ENCODE measurements at places on chromosomes 4 and X.

GRCh38 chr4:47061435-47061834, 30.1 kb downstream of the GABRB1 start:
- no peak for DNase-seq

DNA sequence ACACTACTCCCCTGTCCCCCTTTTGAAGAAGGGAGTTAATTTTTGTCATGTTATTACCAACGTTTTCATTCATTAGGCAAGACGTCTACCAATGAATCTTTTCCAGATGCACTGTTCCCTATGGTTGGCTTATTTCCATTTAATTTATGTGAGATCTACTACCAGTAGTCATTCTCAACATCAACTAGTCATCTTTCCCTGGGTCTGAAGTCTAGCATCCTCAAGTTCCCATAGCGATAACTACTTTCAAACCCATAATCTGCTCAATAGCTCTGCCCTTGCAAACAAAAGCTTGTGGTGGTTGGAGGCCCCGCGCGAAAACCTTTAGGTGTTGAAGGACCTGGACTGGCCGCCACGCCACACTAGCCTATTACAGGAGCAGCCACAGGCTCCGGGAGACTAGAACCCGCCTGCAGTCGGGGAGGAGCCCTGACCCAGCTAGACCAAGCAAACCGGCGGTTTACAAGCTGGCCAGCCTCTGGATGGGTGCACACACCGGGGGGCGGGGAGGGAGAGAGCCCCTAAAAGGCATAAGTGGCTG, 746 bp downstream of the PPAT start:
- DNase-seq = peak; percentile 2

- no peak for DNase-seq
These were observed 20.0 kb downstream of the SH3KBP1 start for GRCh38 chrX:19867411-19867732.

- DNase-seq = no peak
These were observed 290.2 kb downstream of the FBXW7 start for GRCh38 chr4:152245680-152246079.

GRCh38 chr4:79685542-79685941, 277.5 kb upstream of the GK2 start:
- no peak for DNase-seq

- DNase-seq = no peak
These were observed 704 bp downstream of the FAM3A start for GRCh38 chrX:154515090-154515965.

- DNase-seq = no peak
These were observed 1.0 kb upstream of the TMEM131L start for GRCh38 chr4:153465140-153465539.

GRCh38 chr4:40241941-40242340, 45.1 kb downstream of the RHOH start:
- DNase-seq = no peak

DNA sequence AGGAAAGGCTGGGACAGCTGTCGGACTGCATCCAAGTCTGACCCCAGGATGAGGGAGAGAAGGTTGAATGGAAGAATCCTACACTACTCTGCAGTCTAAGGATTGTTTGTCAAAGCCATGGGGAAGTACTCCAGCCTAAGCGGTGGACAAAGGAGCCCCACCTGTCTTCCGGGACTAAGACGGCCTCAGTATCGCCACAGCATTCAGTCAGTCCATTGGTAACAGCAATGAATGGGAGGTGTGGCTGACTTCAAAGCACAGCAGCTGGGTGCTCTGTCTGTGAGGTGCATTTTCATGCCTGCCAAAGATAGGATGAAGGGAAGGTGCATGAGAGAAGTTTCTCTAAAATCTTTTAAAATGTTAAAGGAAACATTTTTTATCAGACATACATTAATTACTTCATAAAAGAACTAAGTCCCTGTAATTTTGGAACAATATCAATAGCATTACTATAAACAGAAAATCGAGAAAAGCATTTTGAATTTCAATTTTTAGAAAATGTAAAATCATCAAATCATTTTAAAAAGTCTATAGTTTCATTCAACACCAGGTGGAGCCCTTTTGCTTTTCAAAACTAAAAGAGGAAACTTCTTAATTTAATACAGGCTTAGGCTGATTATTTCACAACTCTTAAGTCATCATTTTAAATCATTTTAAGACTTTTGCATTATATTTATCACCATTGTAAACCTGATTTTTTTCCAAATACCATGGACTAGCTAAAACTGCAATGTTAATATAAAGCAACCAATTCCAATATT, 27.6 kb upstream of the INTU start:
- DNase-seq = peak; percentile 18

DNA sequence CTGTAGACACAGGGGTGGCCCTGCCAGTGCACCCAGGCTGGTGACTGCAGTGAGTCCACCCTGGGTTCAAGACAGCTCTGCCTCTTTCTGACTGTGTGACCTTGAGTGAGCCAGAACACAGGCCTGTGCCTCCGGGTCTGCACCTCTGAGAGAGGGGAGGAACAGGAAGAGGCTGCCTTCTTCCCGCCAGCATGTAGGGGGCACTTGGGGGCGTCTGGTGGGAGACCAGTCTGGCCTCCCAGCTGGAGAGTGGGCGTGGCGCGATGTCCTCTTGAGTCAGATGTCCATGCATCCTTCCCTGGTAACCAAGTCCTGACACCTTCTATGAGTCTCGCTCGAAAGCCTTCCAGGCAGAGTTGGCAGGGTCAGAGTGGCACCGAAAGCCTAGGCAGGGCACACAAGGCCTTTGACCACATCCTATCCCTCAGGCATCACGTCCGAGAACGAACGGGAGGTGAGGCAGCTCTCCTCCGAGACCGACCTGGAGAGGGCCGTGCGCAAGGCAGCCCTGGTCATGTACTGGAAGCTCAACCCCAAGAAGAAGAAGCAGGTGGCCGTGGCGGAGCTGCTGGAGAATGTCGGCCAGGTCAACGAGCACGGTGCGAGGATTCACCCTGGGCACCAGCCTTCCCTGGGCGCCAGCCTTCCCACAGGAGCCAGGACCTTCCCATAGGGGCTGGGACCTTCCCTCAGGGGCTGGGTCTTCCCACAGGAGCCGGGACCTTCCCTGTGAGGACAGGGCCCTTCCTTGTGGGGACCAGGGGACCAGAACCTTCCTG, 21.3 kb downstream of the WFS1 start:
- no peak for DNase-seq

DNA sequence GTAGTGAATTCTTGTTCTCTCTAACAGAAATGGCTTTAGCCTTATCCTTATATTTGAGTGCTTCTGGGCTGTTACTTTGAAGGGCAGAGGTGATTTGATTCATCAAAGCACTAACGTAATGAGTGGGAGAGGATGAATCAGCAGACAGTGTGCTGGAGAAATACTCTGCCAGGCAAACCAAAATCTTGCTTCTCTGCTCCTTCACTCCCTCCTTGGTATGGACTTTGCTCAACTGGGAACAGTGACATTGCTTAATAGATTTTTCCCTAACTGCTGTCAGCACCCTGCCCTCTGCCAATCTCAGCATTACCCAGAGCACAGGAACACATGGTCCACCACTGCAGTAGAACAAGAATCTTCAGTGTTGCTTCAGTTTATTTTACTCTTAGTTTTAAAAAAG, 56.0 kb downstream of the PDLIM5 start:
- DNase-seq = no peak

GRCh38 chrX:47138171-47138570, 6.3 kb downstream of the NDUFB11 start:
- DNase-seq = no peak

- no peak for DNase-seq
These were observed 2.2 kb downstream of the NHS start for GRCh38 chrX:17377091-17377717.

- DNase-seq = no peak
These were observed 26.2 kb upstream of the RHOH start for GRCh38 chr4:40170588-40170987.

DNA sequence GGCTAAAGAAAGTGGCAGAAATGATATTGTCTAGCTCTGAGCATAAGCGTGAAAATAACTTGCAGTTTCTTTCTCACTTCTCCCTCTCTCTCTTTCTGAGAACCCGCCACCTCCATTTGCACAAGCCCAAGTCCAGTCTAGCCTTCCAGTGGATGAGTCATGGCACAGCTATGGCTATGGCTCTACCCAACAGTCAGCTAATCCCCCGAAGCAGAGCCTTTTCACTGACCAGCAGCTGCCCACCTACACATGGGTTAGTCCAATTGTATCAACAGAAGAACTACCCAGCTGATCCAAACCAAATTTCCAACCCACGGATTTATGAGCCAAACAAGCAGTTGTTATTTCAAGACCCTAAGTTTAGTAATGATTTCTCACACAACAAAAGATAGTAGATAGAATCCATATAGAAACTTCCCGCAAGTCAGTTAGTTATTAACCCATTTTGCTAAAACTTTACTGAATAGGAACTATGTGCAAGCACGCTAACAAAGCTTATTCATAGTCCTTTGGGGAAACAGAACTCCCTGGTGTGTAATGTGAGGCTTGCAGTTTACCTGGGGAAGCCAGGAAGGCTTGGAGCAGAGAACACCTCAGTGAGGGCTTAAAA, 282.3 kb downstream of the INPP4B start:
- no peak for DNase-seq

DNA sequence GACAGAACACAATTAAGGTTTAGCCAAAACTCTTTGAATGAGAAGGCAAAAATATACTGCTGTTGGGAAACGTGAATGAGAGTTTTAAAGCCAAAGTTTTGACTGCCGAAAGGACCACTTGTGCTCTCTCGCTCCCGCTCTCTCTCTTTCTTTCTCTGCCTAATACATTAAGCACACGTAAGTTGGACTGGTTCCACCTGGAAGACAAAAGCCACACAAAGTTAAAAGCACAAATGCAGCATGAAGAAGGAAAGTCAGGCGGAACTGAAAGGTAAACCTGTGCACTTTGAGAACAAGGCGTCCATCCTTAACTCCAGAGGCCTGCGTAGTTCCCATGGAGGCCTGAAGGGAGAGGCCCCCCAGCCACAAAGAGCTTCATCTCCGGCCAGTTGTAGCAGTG, 1.9 kb downstream of the DCAF12L2 start:
- no peak for DNase-seq

DNA sequence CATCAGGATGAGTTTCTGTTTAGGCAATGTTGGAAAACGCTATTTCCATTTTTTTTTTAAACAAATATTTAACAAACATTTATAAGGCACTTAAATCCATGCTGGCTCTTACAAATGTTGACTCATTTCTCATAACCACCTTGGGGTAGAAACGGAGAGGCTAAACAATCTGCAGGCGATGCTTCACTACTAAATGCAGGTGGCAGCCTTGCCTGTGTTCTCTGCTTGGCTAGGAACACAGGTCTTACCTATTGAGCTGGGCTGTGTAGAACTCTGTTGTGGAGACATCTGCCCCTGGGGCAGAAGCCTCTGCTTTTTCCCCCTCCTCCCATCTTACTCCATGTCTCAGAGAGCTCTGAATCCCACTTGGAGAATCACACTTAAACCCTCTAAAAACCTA, 1.4 kb upstream of the CXCL1 start:
- DNase-seq = no peak

DNA sequence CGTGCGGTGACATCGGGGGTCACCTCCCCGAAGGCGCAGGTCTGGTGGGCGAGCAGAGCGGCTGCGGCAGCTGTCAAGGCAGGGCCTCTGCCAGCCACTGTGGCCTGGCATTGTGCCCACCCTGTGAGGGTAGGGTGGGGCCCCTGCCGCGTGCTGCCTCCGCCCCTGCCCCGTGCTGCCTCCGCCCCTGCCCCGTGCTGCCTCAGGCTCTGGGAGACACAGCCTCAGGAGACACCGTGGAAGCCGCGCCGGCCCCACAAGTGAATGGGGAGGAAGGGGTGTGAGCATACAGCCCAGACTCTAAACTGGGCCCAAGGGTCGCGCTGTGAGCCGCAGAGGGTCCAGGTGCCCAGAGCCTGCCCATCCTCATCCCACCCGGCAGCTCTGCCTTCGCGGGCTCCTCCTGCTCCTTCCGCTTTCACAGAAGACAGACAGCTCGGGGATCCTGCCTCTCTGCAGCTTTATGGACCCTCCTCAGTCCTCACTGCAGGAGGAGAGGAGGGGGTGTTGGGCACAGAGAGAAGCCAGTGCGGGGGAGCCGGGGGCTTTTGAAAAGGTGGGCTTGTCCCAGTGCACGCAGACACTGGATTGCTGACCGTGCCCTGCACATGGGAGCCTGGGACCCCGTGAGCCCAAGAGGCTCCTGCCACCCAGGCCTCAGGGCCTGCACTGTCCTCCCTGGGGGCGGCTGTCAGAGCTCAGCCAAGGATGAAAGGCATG, 27.4 kb downstream of the PCGF3 start:
- DNase-seq = no peak

GRCh38 chrX:22135994-22136684, 104.0 kb downstream of the PHEX start:
- DNase-seq = peak; percentile 35

GRCh38 chr4:80535551-80535950, 200.0 kb downstream of the CFAP299 start:
- no peak for DNase-seq

DNA sequence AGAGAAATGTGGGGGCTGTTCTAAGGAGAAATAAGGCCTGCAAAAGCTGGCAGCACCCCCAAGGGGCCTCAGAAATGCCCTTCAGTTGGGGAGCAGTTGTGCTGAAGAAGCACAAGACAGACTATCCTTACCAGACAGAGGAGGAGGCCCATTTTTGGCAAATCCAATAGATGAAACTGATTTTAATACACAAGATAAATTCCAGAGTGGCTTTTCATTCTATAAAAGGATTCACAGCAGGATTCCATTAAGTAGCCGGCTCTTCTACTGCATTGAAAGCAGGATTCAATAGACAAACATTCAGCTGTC, 8.1 kb downstream of the SEPTIN6 start:
- DNase-seq = no peak

DNA sequence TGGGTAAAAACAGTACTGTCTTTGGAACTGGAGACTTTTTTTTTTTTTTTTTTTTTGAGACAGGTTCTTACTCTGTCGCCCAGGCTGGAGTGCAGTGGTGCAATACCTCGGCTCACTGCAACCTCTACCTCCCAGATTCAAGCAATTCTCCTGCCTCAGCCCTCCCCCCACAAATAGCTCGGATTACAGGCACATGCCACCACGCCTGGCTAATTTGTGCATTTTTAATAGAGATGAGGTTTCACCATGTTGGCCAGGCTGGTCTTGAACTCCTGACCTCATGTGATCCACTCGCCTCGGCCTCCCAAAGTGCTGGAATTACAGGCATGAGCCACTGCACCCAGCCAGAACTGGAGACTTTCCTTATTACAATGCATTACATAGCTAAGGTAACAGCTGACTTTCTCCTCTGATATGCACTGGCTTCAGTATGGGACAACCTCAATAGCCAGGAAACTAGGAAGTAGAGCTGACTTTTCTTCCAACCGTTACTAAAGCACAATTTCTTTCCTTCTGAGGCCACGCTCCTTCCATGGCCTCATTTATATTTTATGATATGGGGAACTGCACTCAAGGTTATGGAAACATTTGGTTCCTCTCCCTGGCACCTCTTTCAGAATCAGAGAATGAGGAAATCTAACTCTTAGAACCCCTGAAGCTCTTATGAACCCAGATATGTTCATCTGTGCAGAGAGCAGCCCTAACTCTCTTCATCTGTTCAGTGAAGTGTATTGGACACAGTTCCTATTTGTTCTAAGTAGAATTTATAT, 53.5 kb upstream of the FAM9B start:
- DNase-seq = no peak
